A549 treated with ZK216348 at 1 μM for 4 hours (cell line): ENCODE measurements at places on chromosomes 6 and 20. TPM values are rescaled to one million over a fixed set of nuclear protein-coding genes. Genes with fewer than 3 reads are reported as not detected.

OR2J2 gene
- total RNA-seq: not detected in 5 replicates

RIPPLY2 gene
- total RNA-seq: 0.65 to 0.91 TPM in 2 of 5 replicates, not detected in the others

CFB gene
- 1.6 to 3.2 TPM (median 2.0 TPM) in 5 replicates for total RNA-seq

PRRC2A gene
- 59.3 to 94.8 TPM (median 86.5 TPM) in 5 replicates for total RNA-seq
